ENCODE measurements at places on chromosomes 6 and 20.

- no peak for DNase-seq
These were observed 247.7 kb upstream of the HSF2 start for GRCh38 chr6:122151763-122152162.

GRCh38 chr6:132286298-132287019 lies 114.8 kb downstream of the MOXD1 start:
- no peak for DNase-seq

- DNase-seq: no peak
These were observed 223.9 kb upstream of the THEMIS start for GRCh38 chr6:128124713-128125112.

GRCh38 chr6:148147463-148147830 lies 195.2 kb upstream of the SASH1 start:
- DNase-seq: no peak

DNA sequence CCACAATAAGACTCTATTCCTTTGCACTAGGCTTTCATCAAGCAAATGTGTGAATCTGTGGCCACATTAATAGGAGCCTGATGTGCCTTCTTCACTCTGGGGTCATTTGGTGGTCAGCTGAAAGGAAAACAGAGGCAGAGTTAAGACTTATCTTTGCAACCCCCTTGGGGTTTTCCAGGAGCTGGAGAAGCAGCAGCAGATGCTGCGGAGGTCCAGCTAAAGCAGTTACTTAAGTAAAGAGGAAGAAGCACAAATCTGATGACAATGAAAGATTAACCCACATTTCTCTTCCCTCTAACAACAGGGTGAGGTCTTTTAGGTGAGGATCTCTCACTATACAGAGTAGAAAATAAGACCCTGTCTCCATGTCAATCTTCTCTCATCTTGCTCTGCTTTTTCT lies 45.4 kb upstream of the QKI start:
- DNase-seq: no peak

DNA sequence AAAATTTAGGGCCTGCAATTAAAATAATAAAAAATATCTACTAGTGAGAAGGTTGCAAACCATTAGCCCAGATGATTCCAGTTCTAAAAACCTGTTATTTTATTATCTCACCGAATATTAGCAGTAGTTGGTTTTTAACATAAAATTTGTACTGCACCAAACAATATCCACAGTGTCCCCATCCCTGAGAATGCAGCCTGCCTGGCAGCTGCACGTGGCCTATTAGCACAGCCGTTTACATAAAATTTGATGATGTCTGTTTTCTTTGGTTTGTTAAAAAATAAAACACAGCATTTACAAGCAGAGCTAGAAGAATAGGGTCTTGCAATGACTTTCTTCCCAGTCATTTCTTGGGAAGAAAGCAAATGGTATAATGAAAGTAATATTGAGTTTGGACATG lies 58.2 kb downstream of the FUT9 start:
- DNase-seq: no peak

- no peak for DNase-seq
These were observed 236.8 kb upstream of the MARCKS start for GRCh38 chr6:113620386-113620785.

- DNase-seq: no peak
These were observed 39.9 kb downstream of the YTHDF1 start for GRCh38 chr20:63176034-63176426.

DNA sequence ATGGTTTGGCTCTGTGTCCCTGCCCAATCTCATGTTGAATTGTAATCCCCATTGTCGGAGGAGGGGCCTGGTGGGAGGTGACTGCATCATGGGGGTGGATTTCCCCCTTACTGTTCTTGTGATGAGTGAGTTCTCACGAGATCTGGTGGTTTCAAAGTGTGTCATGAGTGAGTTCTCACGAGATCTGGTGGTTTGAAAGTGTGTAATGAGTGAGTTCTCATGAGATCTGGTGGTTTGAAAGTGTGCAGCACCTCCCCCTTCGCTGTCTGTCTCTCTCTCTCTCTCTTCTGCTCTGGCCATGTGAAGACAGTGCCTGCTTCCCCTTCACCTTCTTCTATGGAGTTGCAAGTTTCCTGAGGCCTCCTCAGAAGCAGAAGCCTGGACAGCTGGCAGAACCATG lies 87.6 kb downstream of the MYLK4 start:
- no peak for DNase-seq

DNA sequence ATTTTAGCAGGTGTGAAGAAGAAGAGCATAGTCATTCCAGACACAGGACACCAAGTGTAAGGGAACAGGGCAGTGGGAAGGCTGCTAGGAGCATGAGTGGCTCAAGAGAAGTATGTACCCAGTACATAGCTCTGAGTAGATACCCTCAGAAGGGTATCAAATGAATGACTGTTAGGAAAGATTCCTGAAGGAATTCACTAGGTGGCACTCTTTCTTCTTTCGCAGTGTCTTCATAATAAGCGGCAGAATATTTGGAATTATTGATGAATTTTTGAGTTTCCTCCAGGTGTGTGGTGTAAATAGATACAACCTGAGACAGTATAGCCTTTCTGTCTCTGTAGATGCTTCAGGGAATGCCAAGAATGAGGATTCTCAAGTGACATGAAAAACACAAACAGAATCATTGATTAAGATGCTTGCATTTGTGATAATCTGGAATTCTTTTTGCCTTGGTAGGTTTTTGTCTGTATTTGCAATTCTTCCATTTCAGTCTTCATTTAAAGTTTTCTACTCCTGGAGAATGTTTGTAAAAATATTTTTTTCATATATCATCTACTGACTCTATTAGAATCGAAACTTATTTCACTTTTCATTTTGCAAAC lies 264.3 kb upstream of the RIMS1 start:
- no peak for DNase-seq

- DNase-seq: peak; percentile 97
These were observed at the start of gene ZNF337 for GRCh38 chr20:25696371-25697131. ZNF337 (minus strand) TSS chr20:25696853; CDS start chr20:25686417, 10,436 bp downstream.

GRCh38 chr6:145903356-145904102 lies 60.6 kb downstream of the SHPRH start:
- no peak for DNase-seq

- DNase-seq: no peak
These were observed 236.0 kb upstream of the TENT5A start for GRCh38 chr6:81988446-81988845.

DNA sequence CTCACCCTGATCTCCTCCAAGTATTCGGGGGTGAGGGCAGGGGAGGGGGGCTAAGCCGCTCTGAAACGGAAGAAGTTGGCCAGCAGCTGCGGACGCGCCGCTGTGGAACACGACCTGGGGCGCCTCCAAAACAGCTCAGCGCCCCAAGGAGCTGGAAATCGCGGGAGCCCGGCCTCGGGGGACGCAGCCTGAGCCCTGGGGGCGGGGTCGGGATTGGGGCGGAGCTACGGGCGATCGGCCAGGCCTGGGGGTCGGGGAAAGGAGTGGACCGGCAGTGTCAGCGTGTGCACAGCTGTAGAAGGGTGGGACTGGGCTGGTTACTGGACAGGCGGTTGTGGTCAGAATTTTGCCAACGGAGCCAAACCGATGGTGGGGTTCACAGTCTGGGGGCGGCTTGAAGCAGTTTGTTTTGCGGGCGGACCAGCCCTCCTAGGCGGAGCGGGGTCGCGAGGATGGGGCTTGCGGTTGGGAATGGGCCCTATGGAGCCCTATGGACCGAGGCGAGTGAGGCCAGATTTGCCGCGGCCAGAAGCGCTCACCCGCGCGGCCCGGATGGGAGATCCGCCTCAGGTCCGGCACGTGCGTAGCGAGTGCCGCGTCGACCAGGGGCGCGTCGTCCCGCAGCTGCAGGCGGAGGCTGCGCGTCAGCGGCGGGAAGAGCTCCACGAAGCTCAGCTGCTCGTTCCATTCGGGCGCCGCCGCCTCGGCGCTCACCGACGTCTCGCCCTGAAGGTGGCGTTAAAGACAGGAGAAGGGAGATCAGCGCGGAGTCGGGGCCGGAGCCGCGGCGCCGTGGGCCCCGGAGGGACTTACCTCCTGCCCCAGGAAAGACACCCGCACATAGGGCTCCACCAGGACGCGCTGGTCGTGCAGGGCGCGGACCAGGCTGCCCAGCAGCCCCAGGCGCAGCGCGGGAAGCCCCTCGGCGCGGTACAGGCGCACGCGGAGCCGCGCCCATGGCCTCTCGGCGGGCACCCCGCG lies 14.3 kb upstream of the SPAG4 start:
- peak; percentile 88 for DNase-seq

DNA sequence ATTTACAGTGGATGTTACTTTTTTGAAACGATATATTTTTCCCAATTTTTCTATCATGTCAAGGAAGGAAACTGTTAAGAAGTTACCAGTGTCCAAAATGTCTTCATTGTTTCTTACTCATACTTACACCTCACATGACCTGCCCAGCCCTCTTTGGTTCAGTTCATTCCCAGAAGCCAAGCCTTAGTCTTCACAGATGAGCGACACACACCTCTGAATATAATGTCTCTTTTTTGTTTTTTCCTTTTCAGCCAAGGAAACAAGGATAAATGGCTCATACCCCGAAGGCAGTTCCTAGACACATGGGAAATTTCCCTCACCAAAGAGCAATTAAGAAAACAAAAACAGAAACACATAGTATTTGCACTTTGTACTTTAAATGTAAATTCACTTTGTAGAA lies 225.2 kb downstream of the SMOC2 start:
- no peak for DNase-seq

DNA sequence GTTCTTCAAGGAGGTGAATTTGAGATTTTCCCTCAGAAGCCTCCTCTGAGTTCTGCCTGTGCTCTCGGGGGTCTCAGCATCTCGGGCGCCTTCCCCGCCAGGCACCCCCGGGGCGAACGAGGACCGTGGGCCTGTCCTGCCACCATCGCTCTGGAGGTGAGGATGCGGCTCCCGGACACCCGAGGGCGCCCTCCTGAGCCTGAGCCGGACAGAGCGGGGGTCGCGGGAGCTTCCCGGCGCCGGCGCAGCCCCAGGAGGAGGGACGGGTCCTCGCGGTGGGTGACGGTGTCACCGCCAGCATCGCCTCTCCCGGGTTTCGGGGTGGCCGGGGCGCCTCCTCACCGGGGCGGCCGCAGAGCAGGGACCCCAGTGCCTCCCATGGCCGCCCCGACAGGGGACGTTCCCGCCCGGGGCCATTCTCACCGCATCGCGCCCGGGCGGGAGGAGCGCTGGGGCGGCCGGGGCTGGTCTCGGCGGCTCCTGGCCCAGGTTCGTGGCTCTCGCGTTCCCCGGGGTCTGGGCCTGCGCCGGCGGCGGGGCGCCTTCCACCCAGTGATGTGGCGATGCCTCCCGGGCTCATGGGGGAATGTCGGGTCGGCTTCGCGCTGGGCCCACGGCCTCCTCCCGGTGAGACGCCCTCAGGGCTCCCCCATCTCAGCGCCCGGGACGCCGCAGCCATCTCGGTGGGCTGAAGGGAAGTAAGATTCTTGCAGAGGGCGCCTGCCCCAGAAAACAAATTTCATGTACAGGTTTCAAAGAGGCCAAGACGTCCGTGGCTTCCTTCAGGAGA lies 210.5 kb downstream of the ERMARD start:
- DNase-seq: peak; percentile 61

Measured in ELF-1 (cell line).